Stimulated activated CD8-positive, alpha-beta memory T cell treated with anti-CD3 and anti-CD28 coated beads, Interleukin-4, amount 100 ng/mL, for 1 hour (primary cell): ENCODE measurements at places on chromosomes 5 and 9.

DNA sequence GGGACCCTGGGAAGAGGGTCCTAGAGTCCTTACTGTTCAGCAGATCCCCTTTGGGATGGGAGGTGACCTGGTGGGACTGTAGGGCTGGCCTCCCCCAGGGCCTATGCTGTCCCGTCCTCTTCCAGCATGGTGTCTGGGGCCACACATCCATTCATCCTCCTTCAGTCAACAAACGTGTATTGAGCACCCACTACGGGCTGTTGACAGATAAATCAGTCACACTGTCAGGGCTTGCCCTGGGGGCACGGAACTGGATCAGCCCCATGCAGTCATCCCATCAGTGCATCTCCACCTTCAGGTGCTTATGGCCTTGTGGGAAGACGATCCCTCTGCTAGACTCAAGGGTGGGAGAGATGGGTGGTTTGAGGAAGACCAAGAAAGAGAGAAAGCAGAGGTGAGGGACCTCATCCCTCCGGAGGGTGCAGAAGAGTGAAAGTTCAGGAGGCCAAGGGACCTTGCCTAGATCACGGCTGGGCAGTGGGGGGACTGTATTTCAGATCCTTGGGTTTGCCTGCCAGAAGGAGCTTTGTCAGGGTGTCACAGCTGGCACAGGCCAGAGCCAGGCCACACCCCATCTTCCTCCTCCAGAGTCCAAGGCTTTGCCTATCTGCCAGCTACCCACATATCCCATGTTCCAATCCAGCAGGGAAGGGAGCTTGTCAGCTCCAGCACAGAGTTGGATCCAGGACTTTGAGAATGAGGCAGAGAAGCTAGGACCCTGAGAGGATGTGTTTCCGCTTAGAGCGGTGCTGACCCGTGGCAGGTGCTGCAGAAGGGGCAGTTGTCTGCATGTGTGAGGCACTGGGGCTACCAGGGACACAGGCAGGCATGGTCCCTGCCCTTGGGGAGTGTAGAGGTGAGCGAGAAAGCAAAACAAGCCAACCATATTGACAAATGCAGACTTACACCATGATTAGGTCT, 30.5 kb downstream of the COL27A1 start:
- no peak for DNase-seq

GRCh38 chr5:131363811-131364506, 100.1 kb downstream of the CDC42SE2 start:
- DNase-seq: no peak

GRCh38 chr5:149684371-149684770, 45.7 kb upstream of the PPARGC1B start:
- no peak for DNase-seq

DNA sequence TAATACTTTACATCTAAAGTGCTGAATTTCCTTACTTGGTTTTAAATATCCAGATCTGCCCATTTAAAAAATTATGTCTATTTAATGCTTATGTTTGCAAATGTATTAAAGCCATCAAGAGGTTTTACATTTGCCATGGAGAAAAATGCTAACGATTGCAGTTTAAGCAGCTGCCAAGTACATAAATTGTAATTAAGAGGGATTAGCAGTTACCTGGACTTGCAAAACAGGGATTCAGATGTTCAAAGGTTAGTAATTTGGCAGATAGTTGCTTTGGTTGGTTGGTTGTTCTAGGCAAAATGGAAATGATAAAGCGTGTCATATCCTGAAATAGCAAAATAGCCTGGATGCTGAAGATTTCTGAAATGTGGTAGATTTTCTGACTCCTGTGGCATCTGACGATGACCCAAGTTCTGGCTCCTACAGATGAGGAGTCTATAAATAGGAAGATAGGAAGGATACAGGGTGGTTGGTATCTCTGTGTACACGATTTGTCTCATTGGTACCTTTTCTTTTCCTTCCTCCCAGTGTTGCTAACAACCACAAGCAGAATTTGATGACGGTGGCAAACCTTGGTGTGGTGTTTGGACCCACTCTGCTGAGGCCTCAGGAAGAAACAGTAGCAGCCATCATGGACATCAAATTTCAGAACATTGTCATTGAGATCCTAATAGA, 282.9 kb downstream of the NR3C1 start:
- no peak for DNase-seq

DNA sequence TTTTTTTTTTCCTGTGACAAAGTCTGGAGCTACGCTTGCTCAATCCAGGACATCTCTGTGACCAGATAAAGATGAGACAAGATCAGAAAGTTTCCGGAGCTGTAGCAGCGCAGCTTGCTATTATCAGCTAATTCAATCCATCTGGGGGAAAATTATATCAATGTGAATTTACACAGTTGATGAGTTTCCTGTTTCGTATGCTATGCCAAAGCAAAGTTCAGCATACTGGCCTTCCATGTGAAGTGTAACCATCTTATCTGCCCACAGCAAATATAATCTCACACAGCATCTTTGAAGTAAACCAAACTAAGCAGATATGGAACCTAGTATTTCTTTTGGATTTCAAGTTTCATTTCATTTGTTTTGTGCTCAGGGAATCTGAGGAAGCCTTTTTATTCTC, 1767.7 kb downstream of the EFNA5 start:
- DNase-seq: no peak

- no peak for DNase-seq
Observed at GRCh38 chr5:142143878-142144277, 35.3 kb downstream of the NDFIP1 start.

DNA sequence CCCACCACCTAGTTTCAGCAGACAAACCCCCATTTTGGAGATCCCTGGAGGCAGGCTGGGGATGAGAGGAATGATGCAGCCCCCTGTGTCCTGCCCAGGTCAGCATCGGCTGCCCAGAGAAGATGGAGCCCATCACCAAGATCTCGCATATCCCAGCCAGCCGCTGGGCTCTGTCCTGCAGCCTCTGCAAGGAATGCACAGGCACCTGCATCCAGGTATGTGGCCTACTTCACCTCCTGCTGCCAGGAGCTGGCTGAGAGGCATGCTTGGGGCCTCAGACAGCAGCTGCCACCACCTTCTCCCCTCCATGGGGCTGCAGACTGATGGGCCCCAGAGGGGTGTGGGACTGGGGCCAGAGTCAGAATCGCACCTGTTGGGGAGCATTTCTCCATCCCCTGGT, 38.9 kb downstream of the JADE2 start:
- no peak for DNase-seq

- no peak for DNase-seq
Observed at GRCh38 chr9:4690144-4690543, 10.8 kb downstream of the CDC37L1 start.

- DNase-seq: no peak
Observed at GRCh38 chr5:89722538-89722937, 687.0 kb downstream of the CETN3 start.

DNA sequence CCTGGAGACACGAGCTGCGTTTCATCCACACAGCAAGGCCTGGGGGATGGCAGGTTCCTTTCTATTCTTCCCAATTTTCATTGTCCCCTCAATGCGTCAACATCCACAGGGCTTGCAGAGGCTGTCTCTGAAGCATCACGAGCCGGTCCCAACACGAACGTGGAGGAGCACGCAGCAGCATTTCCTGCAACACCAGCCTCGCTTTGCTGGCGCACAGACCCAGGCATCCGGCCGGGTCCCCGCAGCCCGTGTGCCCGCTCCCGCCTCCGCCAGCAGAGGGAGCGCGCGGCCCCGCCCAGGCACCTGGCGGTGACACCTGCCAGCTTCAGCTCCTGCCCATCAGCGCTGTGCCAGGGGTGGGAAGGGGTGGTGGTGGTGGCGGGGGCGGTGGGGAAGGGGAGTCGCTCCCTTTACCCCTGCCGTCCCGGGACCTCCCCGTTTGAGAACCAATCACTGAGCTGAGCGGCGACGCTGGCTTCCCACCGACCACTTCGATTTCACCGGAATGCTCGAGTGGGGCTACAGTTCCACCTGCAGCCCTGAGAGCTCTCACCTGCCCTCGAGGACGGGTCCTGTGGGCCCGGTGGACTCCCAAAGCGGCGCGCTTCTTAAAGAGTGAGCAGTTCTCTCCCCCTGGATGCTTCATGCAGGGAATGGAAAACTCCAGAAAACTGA, 464.5 kb downstream of the ICE1 start:
- DNase-seq: no peak

DNA sequence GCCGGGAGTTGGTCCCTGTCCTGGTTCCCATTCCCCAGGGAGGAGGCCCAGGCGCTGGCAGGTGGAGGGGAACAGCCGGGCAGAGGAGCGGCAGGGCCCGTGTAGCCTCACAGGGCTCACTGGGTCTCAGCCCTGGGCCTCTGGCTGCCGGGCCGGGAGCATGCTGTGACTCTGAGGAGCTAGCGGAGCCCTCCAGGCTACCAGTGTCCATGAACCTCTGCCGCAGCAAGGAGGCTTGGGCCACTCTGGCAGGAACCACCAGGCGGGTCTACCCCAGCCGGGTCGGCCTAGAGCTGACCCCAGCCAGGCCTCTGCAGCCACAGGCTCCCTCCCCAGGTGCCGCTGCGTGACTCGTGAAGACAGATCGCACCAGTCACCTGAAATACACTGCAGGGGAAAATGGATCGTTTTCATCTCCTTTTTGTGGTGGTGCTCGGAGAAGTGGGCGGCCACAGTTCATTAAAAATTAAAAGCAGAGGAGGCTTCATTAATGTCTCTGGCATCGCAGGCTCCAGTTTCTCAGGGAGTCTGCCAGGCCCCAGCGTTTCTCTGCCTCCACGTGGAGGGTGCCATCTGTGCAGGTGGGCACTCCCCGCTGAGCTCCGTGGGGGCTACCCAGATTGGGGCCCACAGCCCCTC, 43.8 kb downstream of the KCNT1 start:
- no peak for DNase-seq

GRCh38 chr9:136538599-136539426, 7.0 kb downstream of the NOTCH1 start:
- DNase-seq: no peak

GRCh38 chr5:55535199-55535905, 588 bp upstream of the PLPP1 start:
- DNase-seq: no peak

- DNase-seq: no peak
Observed at GRCh38 chr9:134125413-134126095, 10.3 kb upstream of the WDR5 start.

DNA sequence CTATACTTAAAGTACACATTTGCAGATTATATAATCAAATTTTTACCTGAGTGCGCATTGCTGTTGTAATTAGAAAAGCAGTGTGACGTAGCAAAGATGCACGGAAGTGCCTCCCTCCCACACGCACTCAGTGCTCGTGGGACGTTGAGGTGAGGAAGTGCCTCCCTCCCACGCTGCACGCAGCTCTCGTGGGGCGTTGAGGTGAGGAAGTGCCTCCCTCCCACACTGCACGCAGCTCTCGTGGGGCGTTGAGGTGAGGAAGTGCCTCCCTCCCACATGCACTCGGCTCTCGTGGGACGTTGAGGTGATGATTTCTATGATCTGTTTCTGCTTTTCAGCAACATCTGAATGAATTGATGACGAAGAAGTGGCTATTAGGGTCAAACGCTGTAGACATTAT, 21.0 kb downstream of the EXOC3 start:
- peak; percentile 40 for DNase-seq

DNA sequence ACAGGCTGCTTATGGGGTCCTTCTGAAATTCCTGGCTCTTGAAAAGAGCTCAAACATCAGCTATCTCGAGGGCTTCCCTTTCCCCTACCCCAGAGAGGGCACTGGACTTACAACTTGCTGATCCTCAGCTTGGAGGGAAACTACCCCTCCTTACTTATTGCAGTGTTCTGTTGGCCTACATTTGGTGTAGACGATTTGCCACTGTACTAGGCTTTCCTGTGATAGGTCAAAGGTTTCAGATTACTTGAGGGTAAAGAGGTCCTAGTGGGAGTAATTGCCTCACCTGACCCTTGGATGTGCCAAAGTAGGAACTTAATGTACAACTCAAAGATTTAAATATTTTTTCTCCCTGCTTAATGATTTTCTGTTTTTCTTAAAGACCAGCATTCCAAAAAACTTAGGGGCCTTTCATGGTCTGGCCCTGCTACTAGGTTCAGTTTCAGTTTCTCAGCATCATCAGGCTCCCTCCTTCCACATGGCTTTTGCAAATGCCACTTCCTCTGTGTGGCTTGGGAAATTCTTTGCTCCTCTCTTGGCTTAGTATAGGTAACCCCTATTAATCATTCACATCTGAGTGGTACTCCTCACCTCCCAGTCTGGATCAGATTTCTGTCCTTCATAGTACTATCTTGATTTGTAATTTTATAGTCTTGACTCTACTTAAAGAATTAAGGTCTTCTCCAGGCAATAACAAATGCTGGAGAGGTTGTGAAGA, 32.4 kb downstream of the CYSTM1 start:
- no peak for DNase-seq

- DNase-seq: no peak
Observed at GRCh38 chr9:96171728-96172127, 130.2 kb downstream of the HSD17B3 start.

GRCh38 chr5:12095808-12096281, 191.6 kb upstream of the CTNND2 start:
- no peak for DNase-seq

GRCh38 chr5:134003064-134003816, 1.5 kb downstream of the VDAC1 start:
- no peak for DNase-seq

DNA sequence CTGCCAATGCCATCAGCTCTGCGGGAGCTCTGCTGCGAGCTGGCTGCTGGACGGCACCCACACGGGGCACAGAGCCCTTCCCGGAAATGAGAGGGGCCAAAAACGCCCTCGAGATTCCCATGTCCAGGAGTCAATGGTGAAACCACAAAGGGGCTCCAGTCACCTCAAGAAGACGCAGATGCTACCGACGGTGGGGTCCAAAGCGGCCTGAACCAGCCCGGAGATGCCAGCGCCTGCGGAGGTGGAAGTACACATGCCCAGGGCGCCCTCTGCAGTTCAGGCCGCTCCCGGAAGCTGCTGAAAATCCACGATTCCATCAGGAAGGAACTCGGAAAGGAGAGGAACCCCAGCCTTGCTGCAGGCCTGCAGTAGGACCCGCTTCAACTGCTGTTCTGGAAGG, 82.4 kb upstream of the SELENOP start:
- no peak for DNase-seq

- DNase-seq: no peak
Observed at GRCh38 chr5:150272531-150272930, 17.0 kb downstream of the CAMK2A start.

GRCh38 chr9:122095010-122095767, 2.1 kb upstream of the TTLL11 start:
- DNase-seq: peak; percentile 27

DNA sequence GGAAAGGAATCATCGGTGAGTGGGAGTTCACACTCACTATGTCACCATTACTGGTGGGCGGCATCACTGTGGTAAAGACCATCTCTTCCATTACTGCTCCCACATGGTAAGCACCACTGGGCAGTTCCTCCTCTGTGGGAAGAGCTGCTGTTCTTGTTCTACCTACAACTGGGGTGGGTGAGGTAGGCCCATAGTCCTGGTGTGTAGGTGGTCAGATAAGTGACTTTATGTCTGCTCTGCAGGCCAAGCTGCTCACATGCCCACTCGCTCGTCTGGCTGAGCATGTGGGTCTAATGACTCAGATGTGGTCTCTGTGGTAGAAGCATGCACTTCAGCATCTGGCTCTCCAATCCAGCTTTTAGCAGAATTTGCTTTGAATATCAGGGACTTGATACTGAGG, 82.9 kb downstream of the TMEM215 start:
- DNase-seq: no peak

- no peak for DNase-seq
Observed at GRCh38 chr9:9855177-9856078, 757.4 kb downstream of the PTPRD start.
